T-helper 2 cell (primary cell): ENCODE measurements at places on chromosomes 7 and 10.

DNA sequence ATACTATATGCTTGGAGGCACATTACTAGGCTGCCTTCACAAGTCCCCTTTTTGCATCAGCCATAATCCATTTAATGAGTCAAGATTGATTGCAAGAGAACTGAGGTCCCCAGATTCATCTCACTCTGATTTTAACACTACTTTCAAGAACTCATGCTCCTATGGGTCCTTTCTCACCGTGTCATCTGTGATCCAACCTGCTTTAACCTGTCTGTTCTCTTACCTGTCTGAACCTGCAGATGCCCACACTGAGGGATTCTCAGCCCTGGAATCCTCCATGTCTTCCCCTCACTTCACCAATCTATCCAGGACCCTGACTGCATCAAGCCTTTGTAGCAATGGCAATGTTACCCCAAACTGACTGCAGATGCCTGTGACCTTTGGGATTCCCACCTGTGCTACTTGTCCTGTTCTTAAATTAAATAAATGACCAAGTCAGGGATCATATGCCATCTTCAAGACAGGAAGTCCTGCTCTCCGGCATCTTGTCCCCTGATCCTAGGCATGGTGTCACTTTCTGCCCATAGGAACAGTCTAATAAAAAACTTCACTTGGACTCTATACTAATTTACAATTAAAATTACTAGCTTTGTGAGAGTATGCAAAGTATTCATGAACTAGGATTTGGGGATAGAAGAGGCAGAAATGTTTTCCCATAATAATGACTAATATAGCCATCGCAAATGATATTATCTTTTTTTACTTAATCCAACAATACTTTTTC, 25.9 kb upstream of the GOT1 start:
- no peak for DNase-seq

- no peak for DNase-seq
These were observed 61.0 kb upstream of the PITRM1 start for GRCh38 chr10:3233486-3233990.

DNA sequence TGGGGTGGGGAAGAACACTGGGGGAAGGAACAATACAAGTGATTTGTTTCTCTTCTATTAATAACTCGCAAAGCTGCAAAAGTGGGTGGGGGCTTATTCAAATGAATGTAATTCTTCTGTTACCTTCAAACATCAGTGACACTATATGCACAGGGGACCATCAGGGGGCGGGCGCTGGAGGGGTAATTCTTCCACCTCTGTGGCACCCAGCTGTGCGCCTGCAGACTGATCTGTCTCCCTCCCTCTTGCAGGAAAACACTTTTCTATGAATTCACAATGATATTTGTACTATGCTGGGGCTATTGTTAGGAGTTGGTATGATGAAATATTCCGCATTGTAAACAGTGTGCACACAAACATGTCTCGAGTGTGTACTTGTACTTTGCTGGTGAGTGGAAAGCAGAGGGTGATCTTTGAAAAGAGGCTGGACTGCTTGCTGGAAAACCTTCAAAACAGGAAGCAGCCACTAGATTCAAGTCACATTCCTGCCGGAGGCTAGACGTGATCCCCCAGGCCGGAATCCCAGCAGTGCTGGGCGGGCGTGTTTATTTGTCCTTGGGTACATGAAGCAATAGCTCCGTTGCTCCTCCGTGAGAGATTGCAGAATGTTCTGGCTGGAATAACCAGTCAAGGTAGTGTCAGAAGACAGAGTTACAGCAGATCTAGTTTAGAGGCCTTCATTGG, 15.8 kb upstream of the BNIP3 start:
- DNase-seq: no peak

DNA sequence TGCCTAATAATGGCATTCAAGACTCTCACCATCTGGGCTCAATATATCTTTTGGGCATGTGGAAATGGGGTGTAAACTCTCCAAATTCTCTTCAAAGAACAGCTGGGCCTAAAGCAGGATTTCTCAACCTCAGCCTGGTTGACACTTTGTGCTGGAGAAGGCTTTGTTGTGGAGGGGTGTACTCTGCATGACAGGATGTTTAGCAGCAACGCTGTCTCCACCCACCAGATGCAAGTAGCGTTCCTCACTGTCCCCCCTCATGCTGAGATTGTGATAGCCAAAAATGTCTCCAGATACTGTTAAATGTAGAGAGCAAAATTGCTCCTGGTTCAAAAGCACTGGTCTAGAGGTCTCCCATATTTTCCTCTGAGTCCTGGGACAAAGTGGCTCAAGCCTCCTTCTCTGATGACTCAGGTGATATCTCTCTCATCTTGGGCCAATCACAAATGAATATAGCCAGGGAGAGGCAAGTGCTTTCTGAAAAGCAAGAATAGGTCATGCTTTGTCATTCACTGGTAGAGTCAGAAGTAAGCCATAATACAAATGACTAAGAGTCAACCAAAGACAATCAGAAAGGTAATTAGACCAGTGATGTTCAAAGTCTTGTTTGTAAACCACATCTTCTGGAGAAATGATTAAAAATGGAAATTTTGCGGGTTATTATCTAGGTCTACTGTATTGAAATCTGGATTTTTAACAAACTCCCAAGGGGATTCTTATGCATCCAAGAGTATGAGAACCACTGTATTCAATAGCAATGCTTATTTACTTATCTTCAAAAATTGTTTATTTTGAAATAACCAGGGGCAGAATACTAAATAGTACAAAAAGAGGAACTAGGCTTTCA, 330.8 kb downstream of the PTEN start:
- peak; percentile 70 for DNase-seq

- peak; percentile 47 for DNase-seq
These were observed 109.4 kb upstream of the LANCL2 start for GRCh38 chr7:55255496-55256445.

DNA sequence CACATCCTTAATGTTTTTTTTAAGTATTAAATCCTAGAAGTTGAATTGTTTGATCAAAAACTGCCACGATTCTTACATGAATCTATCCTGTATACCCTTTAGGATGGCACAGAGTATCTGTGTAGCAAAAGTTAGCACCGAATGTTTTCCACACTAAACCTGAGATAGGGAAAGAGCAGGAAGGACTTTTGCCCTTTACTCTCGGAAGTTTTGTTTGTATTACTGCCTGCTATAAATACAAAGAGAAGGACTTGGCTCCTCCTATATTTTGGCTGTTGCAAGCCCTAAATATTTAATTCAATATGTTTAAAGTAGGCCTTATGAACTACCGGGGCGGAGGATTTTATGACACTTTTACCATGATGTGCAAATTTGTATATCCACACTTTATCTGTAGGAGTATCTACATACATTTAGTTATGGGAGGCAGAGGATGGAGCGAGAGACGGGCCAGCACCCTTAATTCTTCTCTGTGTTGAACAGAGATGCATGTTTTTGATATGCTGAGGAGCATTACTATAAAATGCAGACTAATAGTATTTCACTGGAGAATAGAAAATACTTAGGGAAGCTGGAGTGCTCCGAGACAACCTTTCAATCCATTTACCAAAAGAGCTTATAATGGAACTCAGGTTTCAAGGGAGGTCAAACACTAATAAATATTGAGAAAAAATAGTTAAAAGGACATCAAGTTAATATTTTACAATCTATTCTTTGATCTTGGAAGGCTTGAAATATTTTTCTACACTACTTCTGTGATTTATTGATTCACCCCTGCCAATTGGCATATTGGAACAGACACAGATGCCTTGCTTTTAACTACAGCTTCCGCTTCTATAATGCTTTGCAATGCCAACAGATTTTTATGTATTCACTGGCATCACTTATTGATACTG, 97.4 kb downstream of the CHN2 start:
- no peak for DNase-seq
